ENCODE measurements at places on chromosomes 1 and 21. TPM values are rescaled to one million over a fixed set of nuclear protein-coding genes. Genes with fewer than 3 reads are reported as not detected.

- no peaks in the 10 kb centered on the region for H3K27me3 ChIP-seq
- no peak overlapping the region for H3K27ac ChIP-seq
- peaks cover 41% of the 10 kb centered on the region for H3K36me3 ChIP-seq
- no peak overlapping the region for H3K4me3 ChIP-seq
- no peaks in the 10 kb centered on the region for H3K4me1 ChIP-seq
- DNase-seq = no peak
Measured at GRCh38 chr1:7808253-7808844, 24.3 kb downstream of the PER3 start.

DNA sequence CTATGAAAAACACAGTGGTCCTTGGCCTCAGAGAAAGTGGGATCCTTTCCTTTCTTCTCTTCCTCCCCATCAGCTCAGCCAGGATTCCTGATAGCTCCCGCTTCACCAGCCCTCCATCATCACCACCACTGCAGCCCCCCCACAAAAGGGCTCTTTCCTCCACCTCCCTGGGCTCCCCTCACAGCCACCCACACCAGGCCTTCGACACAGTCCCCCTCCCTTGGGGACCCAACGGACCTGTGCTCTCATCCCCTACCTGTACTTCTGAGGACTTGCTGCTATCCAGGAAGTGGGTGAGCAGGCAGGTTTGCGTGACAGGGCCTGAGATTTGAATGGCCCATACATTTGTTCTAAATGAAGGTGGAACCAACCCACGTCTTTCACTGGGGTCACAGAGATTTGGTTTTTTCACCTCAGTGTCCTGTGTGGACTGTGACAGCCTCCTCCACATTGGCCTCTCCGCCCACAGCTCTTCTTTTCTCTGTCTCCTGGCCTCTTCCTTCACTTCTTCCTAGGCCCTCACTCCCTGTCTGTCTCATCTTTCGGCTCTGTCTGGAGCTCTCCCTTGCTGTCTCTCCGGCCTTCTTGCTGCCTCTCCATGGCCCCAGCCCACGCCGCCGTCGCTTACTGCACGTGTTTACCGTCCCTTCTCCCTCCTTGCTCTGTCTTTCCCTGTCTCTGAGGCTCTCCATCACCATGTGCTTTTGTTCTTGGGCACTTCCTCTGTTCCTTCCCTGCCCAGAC, 238.6 kb downstream of the FOXD2 start:
- no peak for DNase-seq
- no peak overlapping the region for H3K4me3 ChIP-seq
- H3K27me3 ChIP-seq = no peaks in the 10 kb centered on the region
- H3K27ac ChIP-seq = no peak overlapping the region

The TBX15 gene
- not detected for total RNA-seq

GRCh38 chr1:3597599-3597964, 13.7 kb downstream of the MEGF6 start:
- H3K4me1 ChIP-seq = peaks cover 35% of the 10 kb centered on the region
- no peaks in the 10 kb centered on the region for H3K36me3 ChIP-seq
- peak overlapping the region; percentile 1 for H3K27ac ChIP-seq
- no peaks in the 10 kb centered on the region for H3K27me3 ChIP-seq
- H3K4me3 ChIP-seq = peak overlapping the region; percentile 38
- no peak for DNase-seq

The SLAMF7 gene
- total RNA-seq = 25.8 TPM

DNA sequence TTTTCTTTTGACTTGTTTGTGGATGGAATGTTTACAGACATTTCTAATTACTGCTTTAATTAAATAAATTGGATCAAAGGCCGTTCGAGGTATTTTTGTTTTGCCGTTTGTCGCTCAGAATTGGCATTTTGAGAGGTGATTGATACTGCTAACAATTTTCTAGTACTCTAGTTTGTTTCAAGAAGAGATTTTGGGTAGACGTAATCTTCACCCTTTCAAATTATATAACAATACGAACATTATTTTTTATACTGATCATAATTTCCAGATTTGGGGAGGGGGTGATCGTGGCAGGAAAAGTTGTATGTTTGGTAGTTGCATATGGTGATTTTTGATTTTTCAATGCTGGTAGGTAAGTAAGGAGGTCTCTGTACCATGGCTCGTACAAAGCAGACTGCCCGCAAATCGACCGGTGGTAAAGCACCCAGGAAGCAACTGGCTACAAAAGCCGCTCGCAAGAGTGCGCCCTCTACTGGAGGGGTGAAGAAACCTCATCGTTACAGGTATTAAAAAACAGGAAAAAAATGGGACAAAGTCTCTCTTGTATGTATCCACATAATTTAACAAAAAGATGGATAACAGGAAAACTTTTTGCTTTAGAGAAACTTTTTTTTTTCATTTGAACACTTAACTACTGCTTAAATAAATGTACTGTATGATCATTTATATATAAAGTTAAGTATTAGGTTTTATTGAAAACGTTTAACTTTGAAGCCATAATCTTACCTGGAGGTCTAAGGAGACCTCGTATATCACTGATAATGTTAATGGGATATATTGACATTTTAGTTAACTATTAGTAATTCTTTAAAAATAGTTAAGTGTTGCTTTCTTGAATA, 1.7 kb downstream of the H3-3A start:
- H3K36me3 ChIP-seq = peaks cover 38% of the 10 kb centered on the region
- peak overlapping the region; percentile 99 for H3K4me3 ChIP-seq
- DNase-seq = no peak
- peaks cover 40% of the 10 kb centered on the region for H3K4me1 ChIP-seq
- H3K27ac ChIP-seq = peak overlapping the region; percentile 95

All from T-cell (primary cell).